Left colon (tissue), 2 donors: ENCODE measurements at places on chromosomes 6 and 20. TPM values are rescaled to one million over a fixed set of nuclear protein-coding genes. Genes with fewer than 3 reads are reported as not detected.

DNA sequence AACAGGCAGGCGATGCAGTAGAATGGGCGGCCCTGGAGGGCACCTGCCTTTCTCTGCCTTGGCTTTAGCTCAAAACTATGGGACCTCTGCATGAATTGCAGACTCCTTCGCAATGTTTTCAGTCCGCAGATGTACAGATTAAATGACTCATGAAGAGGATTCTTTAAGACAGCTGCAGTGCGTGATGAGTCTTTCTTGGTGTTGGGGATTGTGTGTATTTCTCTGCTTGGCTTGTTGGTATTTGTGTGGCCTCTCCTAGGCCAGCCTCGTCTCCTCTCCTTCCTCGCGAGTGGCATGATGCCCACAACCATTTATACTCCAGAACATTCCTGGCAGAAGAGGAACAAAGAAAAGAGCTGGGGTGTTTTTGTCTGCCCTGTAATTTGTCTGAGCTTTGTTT, 110.6 kb downstream of the SYNDIG1 start:
- DNase-seq = no peak

GRCh38 chr20:12036142-12036541, 118.4 kb downstream of the BTBD3 start:
- DNase-seq = no peak

DNA sequence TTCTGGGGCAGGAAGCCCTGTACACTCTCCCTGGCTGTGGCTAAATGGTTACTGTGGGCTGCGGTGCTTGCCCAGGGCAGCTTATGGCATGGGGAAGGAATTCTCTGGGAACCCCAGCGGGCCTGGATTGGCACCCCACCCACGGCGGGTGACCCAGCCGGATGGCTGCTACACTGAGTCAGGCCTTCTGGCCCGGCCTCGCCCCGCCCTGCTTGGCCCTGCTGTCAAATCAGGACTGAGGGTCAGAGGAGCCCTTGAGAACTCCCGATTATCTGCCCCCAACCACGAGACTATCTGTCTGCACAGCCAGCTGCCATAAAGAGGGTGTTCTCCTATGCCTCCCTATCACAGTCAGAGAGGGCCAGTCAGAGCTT, 7.3 kb upstream of the ITPR3 start:
- DNase-seq = no peak

PROKR2 gene
- not detected for total RNA-seq

DNA sequence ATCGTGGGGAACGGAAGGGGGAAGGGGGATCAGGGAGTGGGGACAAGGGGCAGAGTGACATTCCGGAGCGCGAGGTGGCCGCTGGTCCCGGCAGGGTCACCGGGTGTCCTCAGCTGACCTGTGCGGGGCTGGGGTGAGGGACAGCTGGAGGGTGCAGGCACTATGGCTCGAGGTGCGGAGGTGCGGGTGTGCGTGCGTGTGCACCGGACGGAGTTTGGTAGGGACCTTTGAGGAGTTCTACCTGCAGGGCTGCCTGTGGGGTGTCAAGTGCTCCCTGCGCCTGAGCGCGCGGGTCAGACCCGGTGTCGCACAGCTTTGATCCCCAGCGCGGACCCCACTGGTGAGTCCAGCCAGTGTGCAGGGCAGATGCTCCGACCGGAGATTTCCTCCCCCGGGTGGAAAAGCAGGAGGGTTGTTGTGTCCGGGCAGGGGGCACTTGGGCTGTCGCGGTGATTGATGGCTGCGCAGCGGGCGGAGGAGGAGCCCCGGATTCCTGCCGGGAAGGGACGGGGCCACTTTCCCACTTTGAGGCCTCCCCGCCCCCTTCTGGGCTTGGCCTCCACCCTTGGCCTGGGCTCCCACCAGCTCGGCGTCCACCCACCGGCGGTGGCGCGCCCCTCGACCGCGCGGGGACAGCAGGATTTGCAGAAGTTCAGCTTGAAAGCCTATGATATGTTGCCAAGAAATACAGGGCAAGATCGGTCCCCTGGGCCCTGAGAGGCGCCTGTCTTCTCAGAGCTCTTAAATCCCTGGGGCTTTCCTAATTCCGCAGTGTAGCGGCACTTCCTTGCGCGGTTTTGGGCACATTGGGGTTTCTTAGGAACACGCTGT, 658 bp downstream of the RIN2 start:
- DNase-seq = peak; percentile 75

DSP gene
- total RNA-seq = 213 TPM

DNA sequence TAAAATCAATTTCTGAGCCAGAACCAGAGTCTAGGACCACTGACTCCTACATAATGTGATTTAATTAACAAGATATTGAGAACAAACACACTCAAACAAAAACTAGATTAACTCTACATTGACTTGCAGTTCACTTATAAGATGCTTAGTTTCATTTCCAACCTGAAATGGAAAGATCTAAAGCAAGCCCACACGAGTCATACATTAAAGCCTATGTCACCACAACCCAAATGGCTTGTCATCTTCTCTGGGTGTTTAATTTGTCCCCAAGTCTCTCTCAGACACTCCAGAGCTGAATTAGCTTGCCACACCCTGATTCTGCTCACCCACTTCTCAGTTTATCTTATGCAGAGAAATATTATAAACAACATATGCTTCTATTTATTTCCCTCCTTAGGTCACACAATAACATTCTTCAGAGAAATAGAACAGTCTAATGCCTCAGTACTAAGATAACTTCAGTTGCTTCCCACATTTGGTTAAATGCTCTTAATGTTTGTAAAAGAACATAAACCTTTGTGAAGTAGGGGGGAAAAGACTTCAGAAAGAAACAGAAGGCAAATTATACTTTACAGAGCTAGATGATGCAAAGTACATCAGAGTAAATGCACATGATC, 8.8 kb upstream of the FBXO30 start:
- DNase-seq = no peak

DNA sequence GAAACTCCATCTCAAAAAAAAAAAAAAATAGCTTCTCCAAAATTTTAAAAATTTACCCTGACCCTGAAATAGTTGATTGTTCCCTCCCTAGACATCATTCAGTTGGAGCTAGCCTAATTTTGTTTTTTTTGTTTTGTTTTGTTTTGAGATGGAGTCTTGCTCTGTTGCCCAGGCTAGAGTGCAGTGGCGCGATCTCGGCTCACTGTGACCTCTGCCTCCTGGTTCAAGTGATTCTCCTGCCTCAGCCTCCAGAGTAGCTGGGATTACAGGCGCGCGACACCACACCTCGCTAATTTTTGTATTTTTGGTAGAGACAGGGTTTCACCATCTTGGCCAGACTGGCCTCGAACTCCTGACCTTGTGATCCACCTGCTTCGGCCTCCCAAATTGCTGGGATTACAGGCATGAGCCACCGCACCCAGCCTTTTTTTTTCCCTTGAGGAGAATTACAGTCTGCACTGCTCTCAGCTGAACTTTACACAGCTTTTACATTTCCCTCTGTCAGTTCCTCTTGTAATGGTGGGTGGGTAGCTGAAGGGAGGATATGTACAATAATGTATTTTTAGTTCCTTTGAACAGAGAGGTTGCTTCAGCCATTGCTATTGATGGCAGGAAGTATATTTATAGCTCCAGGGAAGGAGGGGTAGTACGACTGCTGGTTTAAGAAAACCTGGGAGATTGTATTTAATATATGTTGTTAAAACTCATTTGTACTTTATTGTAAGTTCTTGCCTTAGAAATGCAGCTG, 27.7 kb downstream of the PTPRA start:
- no peak for DNase-seq

GRCh38 chr6:118630067-118630466, 21.3 kb downstream of the CEP85L start:
- no peak for DNase-seq

- DNase-seq = no peak
These were observed 435.0 kb downstream of the HAO1 start for GRCh38 chr20:7505152-7505834.

BPIFA1 gene
- not detected for total RNA-seq

DNA sequence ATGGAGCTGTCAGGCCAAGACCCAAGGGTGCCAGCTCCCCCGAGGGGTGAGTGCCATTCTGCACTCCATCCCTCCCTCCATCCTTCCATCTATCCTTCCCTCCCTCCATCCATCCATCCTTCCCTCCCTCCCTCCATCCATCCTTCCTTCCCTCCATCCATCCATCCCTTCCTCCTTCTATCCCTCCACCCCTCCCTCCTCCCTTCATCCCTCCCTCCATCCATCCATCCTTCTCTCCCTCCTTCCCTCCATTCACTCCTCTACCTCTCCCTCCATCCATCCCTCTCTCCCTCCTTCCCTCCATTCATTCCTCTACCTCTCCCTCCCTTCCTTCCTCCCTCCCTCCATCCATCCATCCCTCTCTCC, 41.3 kb upstream of the MRGBP start:
- no peak for DNase-seq

GRCh38 chr6:46420921-46421638, 70.2 kb downstream of the RCAN2 start:
- no peak for DNase-seq

- DNase-seq = no peak
These were observed 126.4 kb upstream of the BTBD3 start for GRCh38 chr20:11791316-11791715.

HUS1B gene
- total RNA-seq = 0.34 TPM

DNA sequence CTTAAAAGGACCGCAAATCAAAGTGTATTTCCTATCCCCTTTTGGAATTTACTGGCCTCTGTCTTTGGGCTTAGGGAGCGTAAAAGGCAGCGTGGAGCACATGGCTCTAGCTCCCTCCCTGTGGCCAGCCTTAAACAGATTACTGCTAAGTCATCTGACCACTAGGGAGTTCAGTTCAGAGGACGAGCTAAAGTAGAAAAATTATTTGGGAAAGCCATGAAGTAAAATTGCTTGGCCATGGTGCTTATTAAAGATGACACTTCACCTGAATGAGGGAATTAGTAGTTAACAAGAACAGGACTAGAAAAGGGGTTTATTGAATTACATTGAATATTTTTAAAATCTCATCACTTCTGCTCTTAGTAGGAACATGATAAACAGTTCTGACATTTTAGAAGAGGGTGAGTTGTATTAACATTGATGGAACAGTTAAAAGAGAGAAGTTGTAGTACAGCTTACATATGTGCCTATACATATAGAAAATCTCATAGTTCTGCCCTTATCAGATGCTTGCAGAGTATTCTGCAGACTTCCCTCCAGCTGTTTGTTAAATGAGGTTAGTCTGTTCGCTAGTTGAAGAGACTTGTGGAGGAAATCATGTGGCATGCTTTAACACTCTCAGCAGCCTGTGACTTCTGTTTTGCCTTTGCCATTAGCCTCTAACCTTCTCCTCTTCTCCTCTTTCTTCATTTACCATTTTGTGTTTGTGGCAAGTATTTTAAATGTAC, 31.2 kb upstream of the MAPK13 start:
- no peak for DNase-seq

C20orf144 gene
- not detected for total RNA-seq

DNA sequence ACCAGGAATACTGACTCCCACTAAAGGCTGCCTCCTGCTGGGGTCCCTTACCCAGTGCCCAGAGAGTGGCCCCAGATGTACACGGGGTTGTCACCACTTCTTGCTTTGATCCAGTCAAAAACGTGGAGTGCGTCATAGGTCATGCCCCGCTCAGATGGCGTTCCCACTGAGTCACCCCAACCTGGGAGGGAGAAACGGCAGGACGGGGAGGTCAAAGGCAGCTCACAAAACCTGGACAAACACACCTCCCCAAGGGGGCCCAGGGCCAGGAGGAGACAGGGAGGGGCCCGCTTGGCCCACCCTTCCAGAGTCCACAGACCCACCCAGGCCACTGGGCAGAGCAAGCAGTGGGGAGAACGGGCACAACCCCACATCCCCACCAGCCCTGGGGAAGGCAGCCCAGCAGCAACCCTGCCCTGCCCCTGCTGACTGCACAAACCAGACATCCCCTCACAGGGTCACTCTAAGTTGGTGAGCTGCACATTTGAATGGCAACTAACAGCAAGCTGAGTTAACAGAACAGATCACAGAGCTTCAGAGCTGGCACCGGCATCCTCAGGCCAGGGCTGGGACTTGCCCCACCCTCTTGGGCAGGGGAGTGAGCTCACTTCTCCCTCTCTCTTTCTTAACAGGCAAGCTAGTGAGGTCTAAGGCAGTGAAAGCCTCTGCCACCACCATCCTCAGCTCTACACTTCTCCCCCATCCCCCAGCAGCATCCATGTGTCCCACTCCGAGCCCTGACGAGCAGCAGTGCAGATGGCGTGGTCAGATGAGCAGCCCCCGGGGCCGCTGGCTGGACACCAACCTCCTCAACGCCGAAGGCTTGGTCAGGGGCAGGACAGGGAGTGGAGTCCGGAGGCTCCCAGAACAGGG, 61.7 kb downstream of the PYGB start:
- DNase-seq = peak; percentile 87

PBOV1 gene
- total RNA-seq = not detected

TFAP2C gene
- 1.6 TPM for total RNA-seq

PSORS1C1 gene
- 6.7 TPM for total RNA-seq

SMLR1 gene
- not detected for total RNA-seq

DNA sequence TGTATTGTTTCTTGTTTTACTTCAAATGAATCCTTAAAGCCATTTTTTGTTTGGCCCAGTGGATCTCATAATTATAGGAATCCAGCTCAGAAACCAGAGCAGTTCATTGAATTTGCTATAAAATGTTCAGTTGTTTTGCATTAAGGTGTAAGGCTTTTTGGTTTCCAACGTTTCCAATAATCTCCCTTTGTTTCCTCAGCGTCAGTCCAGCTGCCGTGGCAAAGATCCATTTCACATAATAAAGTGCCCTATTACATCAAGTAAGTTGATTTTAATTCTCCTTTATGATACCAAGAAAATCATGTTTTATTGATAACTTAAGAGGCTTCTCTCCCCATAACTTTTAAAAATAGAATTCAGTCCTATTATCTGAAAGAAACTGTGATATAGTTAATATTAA, 472.6 kb downstream of the UTRN start:
- no peak for DNase-seq

MUCL3 gene
- total RNA-seq = not detected
